HS-5 (cell line): ENCODE measurements at places on chromosomes 5 and 9.

DNA sequence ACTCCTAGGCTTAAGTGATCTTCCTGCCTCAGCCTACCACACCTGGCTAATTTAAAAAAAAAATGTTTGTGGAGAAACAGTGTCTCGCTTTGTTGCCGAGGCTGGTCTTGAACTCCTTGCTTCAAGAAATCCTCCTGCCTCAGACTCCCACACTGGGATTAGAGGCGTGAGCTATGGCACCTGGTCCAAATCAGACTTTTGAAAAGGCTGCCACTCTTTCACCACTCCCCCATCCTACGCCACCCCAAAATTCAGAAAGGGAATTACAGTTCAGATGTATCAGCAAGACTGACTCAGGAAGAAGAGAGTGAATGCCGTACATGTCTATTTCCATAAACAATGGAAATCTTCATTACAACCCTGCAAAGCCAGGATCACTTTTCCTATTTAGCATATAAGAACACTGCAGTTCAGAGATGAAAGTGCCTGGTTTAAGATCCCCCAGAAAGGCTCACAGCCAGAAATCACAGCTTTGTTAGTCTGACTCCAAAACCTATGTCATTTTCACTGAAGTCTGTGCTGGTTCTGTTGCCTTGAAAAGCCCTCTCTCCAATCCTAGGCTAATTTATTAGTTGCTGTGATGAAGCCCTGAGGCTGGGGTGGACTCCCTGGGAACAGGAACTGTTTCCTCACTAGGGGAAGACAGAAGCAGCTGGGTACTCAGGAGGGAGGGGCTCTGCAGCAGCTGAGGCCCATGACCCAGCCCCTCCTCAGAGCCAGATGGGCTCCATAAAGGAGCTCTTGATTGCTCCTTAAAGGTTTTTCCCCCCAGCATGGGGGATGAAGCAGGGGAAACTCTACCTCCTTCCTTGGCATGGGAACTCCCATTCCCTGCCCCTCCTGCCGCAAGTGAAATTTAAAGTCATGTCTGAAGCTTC is 3.1 kb downstream of the FBLL1 start:
- no peak for DNase-seq

GRCh38 chr5:149735066-149735465 is 5.0 kb downstream of the PPARGC1B start:
- DNase-seq = no peak

GRCh38 chr5:74020503-74020902 is 394.5 kb downstream of the ARHGEF28 start:
- no peak for DNase-seq

DNA sequence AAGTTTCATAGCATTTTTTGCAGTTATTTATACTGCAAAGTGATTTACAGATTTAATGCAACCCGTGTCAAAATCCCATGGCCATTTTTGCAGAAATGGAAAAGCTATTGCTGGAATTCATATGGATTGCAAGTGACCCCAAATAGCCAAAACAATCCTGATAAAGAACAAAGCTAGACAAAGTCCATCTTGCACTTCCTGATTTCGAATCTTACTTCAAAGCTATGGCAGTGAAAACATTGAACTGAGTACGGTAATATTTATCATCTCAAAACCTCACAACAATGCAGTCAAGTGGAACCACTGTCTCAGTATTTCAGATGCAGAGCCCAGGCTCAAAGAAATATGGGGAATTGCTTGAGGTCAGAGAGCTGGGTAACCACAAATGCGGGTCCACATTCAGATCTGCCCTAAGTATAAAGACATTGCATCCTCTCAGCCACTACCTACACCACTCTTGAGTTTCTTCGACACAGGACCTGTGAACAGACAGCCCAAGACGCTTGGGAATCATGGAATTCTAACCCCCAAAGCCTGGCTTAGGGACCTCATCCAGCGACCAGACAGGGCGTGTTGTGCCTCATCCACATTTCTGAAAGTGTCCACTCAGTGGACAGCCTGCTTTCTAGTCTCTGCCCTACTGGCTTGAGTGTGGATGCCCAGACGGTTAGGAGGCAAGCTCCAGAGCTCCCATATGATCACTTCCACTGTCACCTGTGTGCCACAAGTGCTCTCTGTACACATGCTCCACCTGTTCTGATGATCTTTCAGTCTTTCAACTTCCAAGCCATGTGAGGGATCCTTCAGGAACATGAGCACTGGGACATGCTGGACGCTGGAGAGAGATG is 39.3 kb upstream of the KCNIP1 start:
- DNase-seq = no peak

DNA sequence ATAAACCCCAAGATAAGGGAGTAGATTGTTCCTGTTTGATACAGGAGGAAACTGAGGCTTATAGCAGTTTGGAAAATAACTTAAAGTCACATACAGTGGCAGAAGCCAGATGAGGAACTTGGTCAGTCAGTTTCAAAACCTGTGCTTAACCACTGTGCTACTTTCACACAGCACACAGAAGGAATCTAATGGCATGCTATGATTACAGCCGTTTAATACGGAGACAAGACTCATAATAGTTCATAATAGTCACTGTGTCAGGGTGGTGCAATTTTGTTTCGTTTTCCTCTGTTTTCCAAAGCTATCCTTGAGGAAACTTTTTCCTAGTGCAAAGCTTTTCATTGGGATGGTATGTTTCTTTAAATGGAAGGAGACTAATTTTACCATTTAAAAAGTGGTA is 112.3 kb downstream of the GCNT1 start:
- DNase-seq = no peak

GRCh38 chr5:43730832-43731342 is 127.9 kb downstream of the NNT start:
- no peak for DNase-seq

GRCh38 chr9:125400725-125401716 is 139.4 kb downstream of the GAPVD1 start:
- DNase-seq = no peak

GRCh38 chr5:117455236-117456233 is 880.9 kb upstream of the SEMA6A start:
- DNase-seq = no peak

GRCh38 chr5:67301285-67301903 is 104.8 kb upstream of the CD180 start:
- peak; percentile 80 for DNase-seq

GRCh38 chr5:106097340-106097739 is 1573.4 kb downstream of the EFNA5 start:
- no peak for DNase-seq

DNA sequence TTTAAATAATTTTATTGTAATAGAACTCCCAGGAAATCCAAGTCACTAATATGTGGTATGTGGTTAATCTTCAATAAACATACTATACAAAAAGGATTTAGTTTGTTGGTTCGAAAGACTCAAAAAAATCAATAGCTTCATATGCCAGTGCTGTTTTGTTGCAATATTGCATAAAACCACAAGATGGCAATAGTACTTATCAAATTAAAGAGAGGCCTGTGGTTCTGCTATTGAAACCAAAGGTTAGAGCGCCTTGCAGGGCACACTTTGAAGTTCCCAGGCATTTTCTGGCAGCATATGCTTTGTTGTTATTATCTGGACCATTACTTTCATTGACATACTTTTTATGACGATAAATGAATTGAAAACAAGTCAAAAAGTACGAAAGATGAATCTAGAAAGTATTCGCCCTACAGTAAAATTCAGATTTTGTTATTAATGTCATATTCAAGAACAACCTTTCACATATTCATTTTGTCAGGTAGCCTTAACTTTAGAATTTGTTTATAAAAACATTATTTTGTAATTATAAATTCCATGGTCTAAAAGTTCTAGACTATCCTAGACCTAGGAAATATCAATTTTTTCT is 316.3 kb downstream of the MCTP1 start:
- DNase-seq = no peak

DNA sequence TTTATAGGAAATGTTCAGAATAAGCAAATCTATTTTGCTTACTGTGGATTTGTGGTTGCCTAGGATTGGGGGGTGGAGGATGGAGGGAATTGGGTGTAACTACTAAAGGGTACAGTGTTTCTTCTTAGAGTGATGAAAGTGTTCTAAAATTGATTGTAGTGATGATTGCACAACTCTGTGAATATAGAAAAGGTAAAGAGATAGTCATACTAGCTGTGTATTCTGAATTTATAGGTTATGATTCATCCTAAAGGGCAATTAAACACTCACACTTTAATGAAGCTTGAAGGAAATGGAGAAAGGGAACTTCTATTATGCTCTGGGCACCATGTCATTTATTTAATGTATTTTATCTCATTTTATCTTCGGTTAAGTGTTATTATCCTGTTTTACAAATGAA is 9.9 kb downstream of the TXNDC8 start:
- DNase-seq = no peak

DNA sequence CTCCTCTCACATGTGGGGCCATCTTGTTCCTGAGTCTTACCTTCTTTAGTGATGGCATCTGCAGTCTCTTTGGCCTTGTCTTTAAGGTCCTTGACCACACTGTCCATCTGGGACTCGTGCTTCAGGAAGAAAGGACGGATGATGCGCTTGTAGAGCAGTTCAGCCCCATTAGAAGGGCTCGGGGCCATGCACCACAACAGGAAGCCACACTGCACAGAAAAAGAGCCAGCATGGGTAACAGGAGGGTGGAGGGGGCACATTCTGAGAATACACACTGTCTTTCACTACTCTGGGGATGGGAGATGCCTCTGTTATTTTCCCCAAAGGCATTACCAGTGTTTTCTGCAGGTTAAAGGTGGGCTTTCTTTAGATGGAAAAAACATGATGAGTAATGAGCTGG is 25.9 kb downstream of the SRP19 start:
- DNase-seq = no peak

GRCh38 chr5:130287438-130287837 is 383.2 kb downstream of the CHSY3 start:
- DNase-seq = no peak

- no peak for DNase-seq
Observed at GRCh38 chr9:125942125-125942524, 195.0 kb downstream of the PBX3 start.

GRCh38 chr9:33151007-33151557 is 16.1 kb downstream of the B4GALT1 start:
- peak; percentile 91 for DNase-seq

- DNase-seq = no peak
Observed at GRCh38 chr5:41412496-41412895, 97.9 kb downstream of the PLCXD3 start.

DNA sequence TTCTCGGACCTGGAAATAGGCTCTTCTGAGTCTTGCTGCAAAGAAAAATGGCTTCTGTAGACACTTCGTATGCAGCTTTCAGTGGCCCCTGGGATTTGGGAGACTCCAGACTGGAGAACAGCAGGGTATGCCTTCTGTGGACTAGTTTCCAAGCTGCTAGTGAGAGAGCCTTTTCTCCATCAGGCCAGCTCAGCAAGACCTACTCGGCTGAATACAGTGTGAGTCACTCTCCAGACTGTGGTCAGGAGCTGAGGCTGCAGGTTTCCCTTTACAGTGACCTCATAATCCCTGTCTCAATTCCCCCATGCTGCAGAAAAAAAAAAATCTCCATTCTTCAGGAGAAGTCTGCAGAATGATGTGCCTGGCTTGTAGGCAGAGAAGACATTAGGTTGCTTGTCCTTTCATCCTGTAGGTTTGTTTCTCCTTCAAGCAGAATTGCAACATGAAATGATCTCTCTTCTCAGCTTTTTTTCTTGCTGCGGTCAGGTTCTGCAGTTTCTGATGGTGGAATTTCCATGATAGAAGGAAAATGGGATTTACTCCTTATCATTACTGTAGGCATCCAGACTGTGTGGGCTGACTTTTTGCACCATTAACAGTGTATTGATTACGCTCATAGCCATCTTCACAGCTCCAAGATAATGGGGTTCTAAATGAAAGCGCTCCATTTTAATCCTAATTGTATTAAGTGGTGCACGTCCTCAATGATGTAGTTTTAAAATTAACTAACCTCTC is 78.3 kb upstream of the TNFSF8 start:
- peak; percentile 77 for DNase-seq

GRCh38 chr5:137312011-137312410 is 187.1 kb downstream of the SPOCK1 start:
- no peak for DNase-seq

GRCh38 chr5:40557501-40557900 is 122.2 kb upstream of the PTGER4 start:
- DNase-seq = no peak

GRCh38 chr9:108668938-108669335 is 186.8 kb downstream of the ACTL7B start:
- DNase-seq = no peak

- no peak for DNase-seq
Observed at GRCh38 chr9:80954521-80954920, 734.8 kb downstream of the TLE1 start.

DNA sequence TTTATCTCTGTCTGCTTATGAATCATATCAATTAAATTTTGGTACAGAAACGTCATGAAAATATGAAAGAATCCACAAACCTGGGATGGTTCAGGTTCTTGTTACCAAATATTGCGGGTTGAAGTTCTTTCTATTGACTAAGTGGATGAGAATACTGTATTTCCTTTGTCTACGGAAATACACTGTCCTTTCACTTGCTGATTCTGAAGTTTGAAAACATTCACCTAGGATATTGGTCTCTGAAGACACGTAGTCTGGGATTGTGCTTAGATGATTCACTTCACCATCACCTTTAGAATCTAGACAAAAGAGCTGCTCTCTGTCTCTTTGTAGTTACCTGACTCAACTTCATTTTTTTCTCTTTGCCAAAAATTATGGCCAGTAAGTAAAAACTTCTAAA is 222.4 kb downstream of the FBN2 start:
- no peak for DNase-seq

DNA sequence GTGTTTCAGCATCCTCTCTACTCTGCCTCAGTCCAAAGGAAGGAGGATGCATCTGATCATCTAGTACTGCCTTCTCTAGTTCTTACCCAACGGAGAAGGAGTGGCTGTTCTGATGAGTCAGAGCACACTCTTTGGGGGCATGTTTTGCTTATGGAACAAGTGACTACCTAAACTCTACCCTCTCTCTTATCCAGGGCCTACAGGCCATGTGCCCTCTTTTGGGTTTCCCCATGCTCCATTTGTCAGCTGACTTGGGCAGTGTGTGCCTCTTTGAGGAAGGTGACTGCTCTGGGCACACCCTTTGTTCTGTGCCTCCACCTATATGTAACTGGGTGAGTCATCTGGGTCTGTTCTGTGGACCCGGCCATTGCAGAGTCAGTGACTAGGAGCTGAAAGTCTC is 89.6 kb upstream of the BNC2 start:
- DNase-seq = peak; percentile 5
